ENCODE measurements at places on chromosomes 5 and 9.

- DNase-seq, result no peak
Measured at GRCh38 chr5:169746147-169746694, 109.1 kb downstream of the DOCK2 start.

GRCh38 chr5:107456281-107456715, 214.4 kb downstream of the EFNA5 start:
- no peak for DNase-seq

- DNase-seq, result peak; percentile 53
Measured at GRCh38 chr9:34123682-34124081, 2.8 kb downstream of the DCAF12 start.

DNA sequence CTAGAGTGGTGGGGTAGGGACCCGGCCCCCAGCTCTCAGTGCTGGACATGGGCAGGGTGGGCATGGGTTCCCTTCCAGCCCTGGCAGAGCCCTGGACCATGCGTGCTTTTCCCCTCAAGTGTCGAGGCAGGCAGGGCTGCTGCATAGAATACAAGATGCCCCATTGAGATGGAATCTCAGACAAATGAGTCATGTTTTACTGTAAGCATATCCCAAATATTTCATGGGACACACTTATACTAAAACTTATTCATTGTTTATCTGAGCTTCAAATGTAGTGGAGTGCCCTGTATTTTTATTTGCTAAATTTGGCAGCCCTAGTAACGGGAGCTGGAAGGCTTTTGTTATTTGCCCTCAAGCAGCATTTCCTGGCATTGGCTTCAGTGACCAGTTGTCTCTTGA, 3.2 kb upstream of the RNU6ATAC start:
- no peak for DNase-seq

DNA sequence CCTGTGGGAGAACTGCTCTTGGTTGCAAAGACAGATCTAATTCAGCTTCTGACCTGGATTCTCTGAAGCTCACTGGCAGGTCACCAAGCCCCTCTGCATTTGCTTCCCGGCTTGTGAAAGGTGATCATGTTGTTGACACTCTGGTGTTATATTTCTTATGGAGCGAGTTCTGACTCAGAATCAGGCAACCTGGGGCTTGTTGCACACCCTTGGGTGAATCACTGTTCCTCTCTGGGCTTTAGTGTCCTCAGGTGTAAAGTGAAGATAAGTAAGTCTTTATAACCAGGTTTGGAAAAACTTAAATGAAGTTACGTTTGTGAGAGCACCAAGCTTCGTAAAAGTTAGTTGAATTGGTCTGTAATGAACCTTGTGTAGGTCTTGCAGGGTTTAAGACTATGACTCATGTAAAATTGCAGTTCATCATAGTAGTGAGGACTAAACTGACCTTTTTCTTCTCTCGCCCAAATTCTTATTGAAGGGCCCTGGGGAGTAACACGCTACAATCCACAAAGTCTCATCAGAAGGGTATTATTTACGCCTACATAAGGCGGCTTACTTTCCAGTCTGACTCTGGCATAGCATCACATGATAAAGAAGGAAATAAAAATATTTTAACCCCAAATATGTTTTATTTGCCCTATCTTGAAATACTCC, 218.6 kb downstream of the TMEM38B start:
- DNase-seq, result no peak

GRCh38 chr9:103985077-103985476, 109.0 kb upstream of the SMC2 start:
- DNase-seq, result no peak

DNA sequence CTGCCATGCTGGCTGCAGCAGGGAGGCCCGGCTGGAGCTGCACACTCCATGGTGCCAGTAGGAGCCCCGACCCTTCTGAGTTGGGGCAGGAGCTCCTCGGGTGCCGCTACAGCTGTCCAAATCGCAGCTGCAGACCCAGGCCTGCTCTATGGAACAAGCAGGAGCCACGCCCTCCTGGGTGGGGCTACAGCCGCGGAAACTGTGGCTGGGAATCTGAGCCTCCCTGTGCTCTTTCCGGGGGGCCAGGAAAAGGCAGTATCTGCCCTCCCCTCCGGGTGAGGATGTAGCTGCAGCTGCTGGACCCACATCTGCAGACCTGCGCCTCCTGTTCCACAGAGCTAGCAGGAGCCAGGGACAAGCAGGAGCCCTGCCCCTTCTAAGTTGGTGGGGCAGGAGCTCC, 278.9 kb upstream of the ACTBL2 start:
- DNase-seq, result no peak

GRCh38 chr5:59763541-59763940, 130.0 kb downstream of the PDE4D start:
- no peak for DNase-seq

DNA sequence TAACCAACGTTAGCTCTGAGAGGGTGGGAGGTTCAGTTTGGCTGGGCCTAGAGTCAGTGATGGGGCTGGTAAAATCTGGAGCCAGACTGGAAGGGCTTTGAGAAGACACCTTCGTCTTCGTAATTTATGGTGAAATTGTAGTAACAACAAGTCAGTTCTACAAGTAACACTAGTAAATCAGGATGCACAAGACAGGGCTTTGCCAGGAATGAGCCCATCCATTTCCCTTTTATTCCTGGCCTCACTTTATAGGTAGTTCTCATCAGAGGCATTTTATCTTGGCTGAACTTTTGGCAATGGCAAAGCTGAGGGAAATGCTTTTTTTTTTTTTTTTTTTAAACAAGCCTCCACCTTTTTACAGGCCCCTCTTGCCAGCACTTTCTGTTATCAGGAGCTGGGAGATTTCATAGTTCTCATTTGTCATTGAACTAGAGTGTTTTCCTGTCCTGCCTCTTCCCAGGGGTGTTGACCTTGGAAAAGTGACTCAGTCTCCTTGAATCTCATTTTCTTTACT, 110.5 kb upstream of the KLF4 start:
- no peak for DNase-seq

DNA sequence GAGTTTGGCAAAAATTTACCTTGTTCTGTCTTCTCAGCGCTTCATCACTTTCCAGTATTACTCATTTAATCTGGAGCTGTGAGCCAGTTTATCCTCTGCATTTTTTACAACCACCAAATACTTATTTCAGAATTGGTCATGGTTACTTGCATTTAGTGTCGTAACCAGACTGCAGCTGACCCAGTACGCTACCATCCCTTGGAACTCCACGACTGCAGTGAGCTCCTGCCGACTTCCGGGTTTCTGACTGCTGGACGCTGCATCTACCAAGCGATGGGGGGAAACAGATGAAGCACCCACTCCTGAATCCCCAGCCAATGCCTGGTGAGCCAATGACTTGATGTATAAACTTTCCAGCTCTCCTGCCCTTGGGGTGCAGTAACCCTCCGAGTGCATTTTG, 174.4 kb upstream of the PRLR start:
- no peak for DNase-seq

- no peak for DNase-seq
Measured at GRCh38 chr5:32840606-32841005, 129.5 kb downstream of the NPR3 start.

GRCh38 chr5:9140711-9141110, 405.2 kb downstream of the SEMA5A start:
- DNase-seq, result no peak

DNA sequence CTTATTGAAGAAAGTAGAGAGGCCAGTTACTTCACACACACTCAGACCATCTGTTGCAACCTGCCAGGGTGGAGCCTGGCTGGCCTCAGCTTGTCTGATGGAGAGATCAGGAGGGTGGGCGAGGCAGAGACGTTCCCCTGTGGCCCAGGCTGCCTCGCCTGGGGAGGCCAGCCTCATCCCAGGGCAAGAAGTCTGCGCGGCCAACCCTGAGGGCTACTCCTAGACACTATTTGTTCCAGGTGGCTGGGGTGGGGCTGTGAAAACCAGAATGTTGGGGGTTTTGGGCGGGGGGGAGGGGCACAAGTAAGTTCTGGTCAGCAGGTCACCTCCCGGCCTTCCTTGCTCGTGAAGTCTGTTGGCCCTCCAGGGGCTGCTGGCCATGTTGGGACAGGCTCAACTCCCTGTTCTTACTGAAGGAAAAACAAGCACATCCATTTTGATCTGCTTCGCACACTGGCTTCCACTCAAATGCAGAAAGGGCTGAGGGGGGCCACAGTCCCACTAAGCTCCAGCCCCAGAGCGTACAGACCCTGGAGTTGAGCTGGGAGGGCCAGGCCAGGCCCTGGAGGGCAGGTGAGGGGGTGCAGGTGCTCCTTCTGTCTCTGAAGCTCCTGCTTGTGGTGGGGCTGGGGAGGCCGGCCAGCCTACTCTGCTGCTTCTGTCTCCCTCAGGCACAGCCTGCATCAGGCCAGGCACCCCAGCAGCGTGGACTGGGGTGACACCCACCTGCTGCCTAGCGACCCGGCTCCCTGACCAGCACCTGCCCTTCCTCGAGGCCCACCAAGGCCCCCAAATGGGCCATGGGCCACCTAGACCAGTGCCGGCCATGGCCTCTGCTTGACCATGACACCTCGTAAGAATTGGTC, 46.6 kb downstream of the SECISBP2 start:
- no peak for DNase-seq

- DNase-seq, result no peak
Measured at GRCh38 chr9:6567140-6567591, 78.4 kb downstream of the GLDC start.

GRCh38 chr5:151562019-151562707, 29.0 kb downstream of the FAT2 start:
- DNase-seq, result no peak

DNA sequence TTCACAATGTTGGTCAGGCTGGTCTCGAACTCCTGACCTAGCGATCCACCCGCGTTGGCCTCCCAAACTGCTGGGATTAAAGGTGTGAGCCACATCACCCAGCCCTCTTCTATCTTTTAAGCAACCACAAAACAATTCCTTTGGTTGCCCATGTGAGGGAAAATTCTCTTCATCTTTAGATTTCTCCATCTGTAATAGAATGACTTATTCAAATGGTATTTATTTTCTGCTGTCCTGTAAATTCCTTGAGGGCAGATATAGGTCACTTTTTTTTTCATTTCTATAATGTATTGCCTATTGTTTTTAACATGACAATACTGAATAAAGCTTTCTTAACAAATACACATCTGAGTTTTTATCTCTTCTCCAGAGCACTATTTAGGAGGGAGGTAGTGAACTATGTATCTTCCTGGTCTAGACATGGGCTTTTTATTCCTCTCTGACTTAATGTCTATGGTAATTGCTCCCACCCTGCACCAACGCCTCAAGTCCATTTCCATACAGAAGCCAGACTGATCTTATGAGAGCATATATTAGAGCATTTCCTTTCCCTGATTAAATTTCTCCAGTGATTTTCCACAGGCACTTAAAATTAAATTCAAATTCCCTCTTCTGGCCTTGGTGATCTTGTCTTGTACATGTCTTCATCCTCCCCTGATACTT, 595.6 kb downstream of the CAAP1 start:
- no peak for DNase-seq

DNA sequence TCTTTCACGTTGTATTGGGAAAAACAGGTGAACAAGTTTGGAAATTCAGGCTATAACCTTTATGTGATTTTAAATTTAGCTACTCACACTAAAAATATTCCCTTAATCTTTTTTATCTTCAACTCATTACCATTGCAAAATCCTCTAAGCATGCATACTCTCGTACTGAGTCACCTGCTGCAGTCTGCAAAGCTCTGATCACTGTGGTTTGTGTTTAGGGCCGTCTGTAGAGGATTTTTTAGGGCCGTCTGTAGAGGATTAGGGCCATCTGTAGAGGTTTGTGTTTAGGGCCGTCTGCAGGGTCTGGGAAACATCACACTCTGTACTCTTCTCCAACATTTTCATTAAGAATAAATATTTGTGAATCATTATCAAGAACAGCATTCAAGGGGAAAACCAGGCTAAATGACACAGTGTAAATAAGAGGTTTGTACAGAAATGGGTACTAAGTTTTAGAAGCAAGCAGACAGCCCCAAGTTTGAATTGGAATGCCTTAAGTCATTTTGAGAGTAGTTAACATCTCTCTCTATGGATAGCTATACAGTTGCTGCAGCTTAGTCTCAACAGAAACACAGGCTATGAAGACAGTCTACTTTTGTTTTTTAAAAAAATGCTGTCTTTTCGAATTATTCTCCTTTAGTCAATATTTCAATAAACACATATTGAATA, 155.0 kb upstream of the TSLP start:
- no peak for DNase-seq

DNA sequence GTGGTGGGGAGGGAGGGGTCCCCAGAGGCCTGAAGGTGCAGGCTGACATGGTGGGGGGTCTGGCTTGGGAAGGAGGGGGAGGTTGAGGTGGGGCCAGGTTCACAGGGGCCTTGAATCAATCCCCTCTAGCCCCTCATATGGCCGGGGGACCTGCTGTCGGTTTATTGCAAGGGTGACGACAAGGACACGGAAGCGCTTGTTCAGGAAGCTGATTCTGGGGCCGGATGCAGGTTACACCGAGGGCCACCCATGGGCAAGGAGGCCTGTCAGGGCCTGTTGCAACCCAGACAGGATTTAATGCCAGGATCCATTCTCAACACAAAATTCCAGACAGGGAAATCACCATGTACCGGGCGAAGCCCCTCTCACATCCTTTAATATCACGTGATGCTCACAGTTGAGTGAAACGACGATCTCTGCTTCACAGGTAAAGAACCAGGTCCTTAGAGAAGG, 41.6 kb upstream of the SYNPO start:
- no peak for DNase-seq

- no peak for DNase-seq
Measured at GRCh38 chr5:143062379-143062778, 292.2 kb downstream of the ARHGAP26 start.

GRCh38 chr5:11595045-11595444, 309.2 kb downstream of the CTNND2 start:
- peak; percentile 25 for DNase-seq

GRCh38 chr5:173242675-173243121, 7.7 kb upstream of the NKX2-5 start:
- DNase-seq, result no peak

DNA sequence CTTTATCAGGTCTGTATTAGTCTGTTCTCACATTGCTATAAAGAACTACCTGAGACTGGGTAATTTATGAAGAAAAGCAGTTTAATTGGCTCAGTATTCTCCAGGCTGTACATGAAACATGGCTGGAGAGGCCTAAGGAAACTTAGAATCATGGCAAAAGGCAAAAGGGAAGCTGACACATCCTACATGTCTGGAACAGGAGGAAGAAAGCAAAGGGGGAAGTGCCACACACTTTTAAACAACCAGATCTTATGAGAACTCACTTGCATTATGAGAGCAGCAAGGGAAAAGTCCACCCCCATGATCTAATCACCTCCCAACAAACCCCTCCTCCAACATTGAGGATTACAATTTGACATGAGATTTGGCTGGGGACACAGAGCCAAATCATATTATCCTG, 132.1 kb downstream of the PCSK1 start:
- no peak for DNase-seq

GRCh38 chr9:128822407-128823042, 4.2 kb downstream of the ENDOG start:
- DNase-seq, result no peak

Data from stomach (tissue), 19 donors.